SK-MEL-5 (cell line): ENCODE measurements at places on chromosomes 1 and 21. TPM values are rescaled to one million over a fixed set of nuclear protein-coding genes. Genes with fewer than 3 reads are reported as not detected.

DNA sequence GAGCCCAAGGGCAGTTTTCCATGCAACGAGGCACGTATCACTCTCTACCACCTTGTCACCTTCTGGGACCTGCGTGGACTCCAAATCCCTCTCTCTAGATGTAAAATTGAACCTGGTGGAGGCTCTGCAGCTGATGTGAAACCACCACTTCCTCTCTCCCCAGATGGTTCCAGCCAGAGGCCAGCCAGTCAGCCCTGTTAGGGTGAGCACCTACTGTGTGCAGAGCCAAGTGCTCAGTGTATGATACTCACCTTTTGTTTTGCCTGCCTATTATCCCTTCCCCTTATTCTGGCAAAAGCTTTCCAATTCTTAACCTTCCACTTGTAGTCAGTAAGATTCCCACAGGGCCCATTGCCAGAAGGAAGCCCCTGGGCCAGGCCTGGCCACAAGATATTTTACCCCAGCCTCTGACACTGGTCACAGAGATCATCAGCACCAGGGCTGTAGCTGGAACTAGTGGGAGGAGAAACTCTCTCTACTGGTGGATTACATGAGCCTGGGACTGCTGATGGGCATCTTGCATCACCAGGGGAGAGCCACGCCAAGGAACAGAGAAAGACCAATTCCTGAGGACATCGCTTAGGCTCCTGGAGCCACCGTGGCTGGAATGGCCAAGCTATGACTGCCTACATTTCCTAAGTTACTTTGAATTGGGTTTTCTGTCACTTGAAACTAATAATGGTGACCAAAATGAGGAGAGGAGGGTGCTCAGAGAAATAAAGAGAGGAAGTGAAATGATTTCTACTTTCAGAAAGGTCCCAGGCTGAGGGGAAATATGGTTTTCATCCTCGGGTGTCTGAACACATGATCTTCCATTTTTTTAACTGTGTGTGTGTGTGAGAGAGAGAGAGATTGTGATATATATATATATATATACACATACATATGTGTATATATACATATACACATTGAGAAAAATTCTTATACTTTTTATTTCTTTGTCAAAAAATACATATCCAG lies 26.6 kb upstream of the RD3 start:
- DNase-seq = no peak

DNA sequence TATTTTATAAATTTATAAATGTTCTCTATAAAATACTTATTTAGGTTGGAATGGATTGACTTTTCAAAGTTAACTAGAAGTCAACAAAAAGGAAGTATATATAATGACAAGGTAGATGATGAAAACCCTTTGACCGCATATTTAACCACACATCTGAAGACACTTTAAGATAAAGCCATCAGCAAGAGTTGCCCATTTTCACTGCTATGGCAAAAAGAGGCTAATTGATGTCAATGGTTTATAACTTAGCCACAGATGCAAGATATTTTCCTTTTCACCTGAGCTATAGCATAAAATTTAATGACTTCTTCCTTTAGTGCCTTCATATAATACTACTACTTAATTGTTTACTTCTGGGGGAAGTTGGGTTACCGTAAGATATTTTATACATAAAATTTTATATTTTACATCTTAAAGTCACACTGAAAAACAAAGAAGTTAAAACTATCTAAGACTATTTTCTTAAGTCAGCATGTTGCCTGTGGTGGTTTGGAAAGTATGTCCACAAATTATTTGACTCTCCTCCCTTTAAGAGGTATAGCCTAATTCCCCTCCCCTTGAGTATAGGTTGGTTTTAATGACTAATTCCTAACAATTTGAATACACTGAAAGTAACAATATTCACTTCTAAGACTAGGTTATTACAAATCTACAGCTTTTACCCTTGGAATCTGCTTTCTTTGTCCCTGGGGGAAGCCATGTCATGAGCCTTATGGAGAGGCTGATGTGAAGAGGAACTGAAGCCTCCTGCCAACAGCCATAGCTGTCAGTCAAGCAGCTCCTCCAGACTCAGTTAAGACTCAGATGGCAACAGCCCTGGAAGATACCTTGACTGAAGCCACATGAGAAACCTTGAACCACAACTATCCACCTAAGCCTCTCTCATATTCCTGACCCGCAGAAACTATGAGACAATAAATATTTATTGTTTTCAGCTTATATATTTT lies 40.3 kb upstream of the LRRC8B start:
- no peak for DNase-seq

GRCh38 chr1:17509363-17509762 lies 30.1 kb upstream of the ARHGEF10L start:
- no peak for DNase-seq

DNA sequence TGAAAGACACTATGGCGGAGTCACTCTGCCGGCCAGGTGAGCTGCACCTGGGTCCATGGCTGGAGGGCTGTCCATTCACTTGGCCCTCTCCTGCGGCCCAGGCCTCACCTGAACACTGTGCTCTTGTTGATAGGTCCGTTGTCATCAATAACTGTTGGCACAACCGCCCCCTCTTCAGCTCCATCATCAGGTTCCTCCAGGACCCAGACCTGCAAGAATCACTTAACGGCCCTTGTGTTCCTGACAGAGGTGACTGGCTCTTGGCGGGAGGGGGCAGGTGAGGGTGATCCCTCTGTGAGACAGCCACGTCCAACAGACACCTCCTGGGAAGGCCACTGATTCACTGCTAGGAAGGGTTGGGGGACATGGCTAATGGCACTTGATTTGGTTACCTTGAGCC lies 54.9 kb downstream of the INAVA start:
- DNase-seq = no peak

DNA sequence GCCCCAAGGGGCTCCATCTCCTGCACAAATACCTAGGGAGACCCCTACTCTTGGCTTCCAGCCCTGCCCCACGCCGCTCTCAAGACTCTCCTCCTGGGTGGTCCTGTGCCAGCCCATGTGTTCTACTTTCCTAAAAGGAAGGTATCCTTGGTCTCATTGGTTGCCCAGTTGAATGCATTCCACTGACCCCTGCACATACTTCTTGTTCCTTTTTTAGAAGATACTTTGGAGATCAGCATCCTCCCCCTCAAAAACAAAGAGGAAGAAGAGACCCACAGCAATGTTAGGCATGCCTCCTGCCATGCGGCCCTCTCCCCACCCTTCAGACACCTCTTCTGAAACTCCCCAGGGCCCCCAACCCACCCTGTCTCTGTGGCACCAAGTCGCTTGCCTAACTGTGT lies 4.1 kb downstream of the SLAMF9 start:
- no peak for DNase-seq

DNA sequence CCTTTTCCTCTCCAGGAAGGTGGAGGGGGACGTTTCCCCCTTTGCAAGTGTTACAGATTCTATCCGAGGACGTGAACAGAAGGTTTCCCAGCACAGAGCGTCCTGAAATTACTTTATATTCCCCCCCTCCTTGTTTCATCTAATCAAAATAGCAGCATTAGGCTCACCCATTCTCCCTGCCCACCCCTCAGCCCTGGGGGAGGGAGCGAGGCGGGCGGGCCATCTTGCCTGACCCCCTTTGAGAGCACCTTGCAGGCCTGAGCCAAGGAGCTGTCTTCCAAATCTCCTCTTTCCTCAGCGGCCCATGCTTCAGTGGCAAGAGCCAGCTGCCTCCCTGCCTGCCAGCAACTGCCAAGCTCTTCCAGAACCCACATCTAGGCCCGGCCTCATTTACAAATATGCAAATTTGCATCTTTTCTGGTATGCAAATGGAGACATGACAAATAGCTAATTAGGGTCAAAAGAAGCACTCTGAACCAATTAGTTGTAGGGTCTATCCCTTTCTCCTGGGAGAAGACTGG lies 69.1 kb upstream of the POU3F1 start:
- DNase-seq = no peak

OR6N1 gene
- total RNA-seq = not detected in 2 replicates

DNA sequence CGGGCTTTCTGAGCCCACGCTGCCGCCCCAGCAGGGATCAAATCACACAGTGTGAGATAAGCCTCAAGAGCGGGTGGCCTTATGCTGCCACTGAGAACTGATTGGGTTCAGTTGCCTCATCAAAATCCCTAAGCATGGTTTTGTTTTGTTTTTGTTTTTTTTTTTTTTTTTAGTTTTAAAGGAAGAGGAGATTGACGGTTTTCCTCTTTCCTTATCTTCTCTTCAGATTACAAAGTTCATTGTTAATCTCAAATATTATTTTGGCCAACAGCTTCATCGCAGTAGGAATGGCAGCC lies 651 bp downstream of the COA6 start:
- DNase-seq = no peak

- no peak for DNase-seq
These were observed 86.5 kb upstream of the KCNJ15 start for GRCh38 chr21:38170283-38170682.

- no peak for DNase-seq
These were observed 49.8 kb downstream of the CDKN2C start for GRCh38 chr1:51019811-51020210.

GRCh38 chr1:21820597-21821232 lies 8.7 kb downstream of the LDLRAD2 start:
- DNase-seq = no peak

GRCh38 chr1:24870551-24871195 lies 59.4 kb downstream of the RUNX3 start:
- no peak for DNase-seq

SPRR4 gene
- total RNA-seq = not detected in 2 replicates

- DNase-seq = no peak
These were observed 4.3 kb upstream of the UBL4B start for GRCh38 chr1:110107867-110108469.

DNA sequence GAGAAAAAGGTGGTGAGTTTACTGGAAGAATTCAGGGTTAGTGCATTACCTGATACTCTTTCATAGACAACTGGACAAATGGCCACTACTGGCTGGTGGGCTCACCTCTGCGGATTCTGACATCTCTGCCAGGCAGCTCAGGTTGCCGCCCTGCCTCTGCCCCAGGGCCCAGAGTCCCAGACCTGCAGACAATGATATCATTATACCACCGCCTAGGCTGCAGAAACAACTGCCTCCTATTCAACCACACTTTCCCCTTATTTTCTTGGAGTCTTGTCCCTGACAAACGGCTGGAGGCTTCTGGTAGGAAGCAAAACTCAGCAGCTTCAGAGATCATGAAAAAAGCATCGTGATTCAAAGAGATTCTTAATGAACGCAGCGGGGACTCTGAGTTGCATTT lies 37.0 kb downstream of the IRF2BP2 start:
- DNase-seq = peak; percentile 80

KCNQ4 gene
- 0.11 TPM in 1 of 2 replicates, not detected in the other for total RNA-seq

DNA sequence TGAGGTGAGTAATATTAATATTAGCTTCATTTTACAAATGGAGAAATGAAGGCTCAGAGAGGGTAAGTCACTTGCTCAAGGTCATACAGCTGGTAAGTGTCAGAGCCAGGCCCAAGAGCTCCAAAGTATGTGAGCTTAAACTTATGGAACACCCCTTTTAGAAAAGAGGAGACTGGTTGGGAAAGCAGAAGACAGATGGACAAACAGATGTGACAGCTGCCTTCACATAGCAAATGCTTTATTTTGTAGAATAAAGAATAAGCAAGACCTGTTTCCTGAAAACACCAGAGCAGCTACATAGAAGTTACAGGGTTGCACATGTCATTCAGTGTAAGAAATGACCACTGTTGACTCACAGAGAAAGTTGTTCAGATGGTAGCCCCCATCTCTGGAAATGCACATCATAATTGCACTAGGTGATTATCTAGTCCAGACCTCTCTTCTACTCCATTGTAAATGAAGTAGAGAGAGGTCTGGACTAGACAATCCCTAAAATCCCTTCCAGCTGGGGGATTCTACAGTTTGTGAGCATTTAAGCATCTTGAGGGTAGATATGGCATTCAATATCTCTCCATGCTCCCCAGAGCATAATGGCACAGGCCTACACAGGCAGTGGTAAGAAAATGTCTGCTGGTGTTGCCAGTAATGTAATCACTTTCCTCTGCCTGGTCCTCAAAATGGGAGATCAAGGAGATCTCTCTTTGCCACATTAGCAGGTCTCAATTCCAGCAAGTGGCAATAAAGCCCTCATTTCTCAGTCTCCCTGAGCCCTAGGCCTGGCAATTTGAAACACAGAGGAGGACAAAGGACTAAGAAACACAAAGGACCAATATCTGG lies 188.2 kb upstream of the FGGY start:
- DNase-seq = no peak

DNA sequence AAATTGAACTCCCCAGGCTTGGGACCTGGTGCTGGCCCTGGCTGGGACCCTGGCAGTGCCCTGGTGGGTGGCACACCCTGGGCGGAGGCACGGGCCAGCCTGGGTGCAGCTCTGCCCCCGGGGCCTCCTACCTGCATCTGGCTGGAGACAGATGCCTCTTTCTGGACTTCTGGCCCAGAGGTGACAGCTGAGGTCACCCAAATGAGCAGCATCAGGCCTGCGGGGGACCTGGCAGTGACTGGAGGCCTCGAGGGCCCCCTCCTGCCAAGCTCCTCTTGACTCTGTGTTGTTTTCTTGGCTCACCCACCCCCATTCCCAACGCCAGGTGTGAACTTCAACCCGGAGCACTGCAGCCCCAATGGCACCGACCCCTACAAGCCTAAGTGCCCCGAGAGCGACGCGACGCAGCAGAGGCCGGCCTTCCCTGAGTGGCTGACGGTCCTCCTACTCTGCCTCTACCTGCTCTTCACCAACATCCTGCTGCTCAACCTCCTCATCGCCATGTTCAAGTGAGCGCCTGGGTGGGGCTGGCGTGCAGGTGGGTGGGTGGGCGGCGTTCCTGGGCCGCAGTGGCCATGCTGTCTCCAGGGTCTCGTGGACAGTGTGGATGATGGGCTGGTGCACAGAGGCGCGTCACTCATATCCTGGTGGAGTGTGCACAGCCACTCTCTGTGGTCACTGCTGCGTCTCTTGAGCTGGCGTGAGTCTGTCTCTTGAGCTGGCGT lies 41.6 kb upstream of the LRRC3 start:
- DNase-seq = no peak

- no peak for DNase-seq
These were observed 44.5 kb downstream of the PKP1 start for GRCh38 chr1:201327687-201328240.

GRCh38 chr1:86750076-86750475 lies 45.7 kb downstream of the SH3GLB1 start:
- DNase-seq = no peak

- no peak for DNase-seq
These were observed 60.8 kb upstream of the BCL9 start for GRCh38 chr1:147480565-147480935.
